ENCODE measurements at places on chromosomes 5 and 9.

DNA sequence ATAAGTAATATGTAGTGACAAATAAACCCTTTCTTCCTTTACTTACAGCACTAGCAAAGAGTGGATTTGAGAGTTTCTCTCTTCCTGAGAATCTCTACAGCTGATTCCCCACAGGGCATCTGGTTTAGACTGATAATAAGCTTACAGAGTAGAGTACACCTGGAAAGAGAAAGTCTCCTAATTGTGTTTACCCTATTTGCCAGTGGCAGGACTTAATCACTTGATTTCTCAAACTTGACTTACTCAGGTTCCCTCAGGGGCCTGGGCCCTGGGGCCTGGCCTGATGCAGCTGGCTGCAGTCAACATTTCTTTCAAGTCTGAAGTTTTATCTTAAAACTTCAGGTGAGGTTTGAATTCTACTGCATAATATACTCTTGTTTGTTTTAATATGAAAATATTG, 38.0 kb upstream of the UBTD2 start:
- no peak for DNase-seq

DNA sequence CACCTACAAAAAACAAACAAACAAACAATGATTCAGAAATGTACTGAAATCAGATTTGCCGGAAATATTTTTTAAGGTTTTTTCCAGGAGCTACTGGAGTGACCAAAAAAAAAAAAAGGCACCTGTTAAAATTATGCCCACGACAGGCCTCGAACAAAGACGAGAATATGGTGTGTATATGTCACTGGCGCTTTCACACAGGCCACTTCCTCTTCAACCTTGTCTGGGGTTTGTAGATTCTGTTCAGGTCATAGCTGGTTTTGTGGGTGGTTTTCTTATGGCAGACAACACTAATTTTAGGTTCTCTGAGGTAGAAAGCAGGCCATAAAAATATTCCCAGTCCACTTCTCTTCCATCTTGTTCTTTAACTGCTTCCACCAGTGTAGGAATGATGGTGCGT, 7.0 kb downstream of the NDUFB6 start:
- no peak for DNase-seq

DNA sequence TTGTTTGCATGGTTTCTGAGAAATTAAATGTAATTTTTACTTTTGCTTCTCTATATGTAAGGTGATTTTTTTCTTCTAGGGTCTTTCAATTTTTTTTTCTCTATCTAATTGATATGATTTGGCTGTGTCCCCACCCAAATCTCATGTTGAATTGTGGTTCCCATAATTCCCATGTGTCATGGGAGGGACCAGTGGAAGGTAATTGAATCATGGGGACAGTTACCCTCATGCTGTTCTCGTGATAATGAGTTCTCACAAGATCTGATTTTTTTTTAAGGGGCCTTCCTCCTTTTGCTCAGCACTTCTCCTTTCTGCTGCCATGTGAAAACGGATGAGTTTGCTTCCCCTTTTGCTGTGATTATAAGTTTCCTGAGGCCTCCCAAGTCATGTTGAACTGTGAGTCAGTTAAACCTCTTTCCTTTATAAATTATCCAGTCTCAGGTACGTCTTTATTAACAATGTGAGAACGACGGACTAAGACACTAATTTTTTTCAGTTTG, 150.8 kb downstream of the MTRR start:
- no peak for DNase-seq

DNA sequence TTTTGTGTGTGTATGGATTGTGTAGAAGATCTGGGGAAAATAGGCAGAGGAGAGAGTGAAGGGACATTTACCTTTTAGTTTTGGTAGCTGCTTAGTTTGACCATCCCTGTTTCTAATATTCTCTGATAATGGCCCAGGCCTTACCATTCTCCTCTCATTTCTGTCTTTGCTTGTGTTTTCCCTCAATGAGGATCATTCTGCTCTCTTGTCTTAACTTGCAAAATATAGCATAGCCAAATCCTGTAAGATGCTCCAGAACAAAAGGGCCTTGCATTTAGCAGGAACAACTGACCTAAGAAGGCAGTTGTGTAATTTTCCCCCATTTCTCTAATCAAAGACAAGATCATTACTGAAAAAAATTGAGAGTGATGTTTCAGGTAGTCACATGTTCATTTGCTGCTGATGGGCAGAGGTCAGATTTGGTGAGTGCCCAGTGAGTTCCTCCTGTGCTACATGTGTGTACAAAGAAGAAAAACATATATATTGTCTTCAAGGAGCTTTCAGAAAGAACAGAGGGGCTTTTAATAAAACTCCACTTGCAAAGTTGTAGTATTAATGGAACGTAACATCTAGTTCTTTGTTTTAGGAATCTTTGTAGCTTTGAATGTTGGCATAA, 139.5 kb downstream of the KDM4C start:
- DNase-seq = no peak

GRCh38 chr5:109374625-109375024, 35.1 kb downstream of the PJA2 start:
- no peak for DNase-seq

GRCh38 chr5:6370580-6370979, 7.8 kb downstream of the MED10 start:
- DNase-seq = no peak

DNA sequence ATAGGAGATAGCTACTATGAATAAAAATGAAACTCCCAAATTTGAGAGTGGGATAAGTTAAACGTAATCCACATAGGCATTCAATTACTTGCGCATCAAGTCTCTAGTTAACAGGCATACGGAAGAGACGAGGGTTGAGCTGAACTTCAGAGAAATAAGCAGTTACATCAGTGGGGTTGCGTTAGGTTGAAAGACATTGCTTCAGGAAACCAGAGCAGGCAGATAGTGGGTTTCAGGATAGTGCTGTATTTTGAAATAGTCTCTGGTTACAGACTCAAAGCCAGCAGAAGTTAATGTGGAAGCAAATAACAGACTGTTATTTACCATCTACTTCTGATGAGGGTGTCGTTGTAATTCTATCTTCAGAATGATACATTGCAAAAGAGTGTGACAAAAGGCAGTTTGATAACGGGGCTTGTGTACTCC, 533.4 kb downstream of the PDE4D start:
- no peak for DNase-seq

- no peak for DNase-seq
Measured at GRCh38 chr9:28779243-28779642, 1206.0 kb upstream of the C9orf72 start.

DNA sequence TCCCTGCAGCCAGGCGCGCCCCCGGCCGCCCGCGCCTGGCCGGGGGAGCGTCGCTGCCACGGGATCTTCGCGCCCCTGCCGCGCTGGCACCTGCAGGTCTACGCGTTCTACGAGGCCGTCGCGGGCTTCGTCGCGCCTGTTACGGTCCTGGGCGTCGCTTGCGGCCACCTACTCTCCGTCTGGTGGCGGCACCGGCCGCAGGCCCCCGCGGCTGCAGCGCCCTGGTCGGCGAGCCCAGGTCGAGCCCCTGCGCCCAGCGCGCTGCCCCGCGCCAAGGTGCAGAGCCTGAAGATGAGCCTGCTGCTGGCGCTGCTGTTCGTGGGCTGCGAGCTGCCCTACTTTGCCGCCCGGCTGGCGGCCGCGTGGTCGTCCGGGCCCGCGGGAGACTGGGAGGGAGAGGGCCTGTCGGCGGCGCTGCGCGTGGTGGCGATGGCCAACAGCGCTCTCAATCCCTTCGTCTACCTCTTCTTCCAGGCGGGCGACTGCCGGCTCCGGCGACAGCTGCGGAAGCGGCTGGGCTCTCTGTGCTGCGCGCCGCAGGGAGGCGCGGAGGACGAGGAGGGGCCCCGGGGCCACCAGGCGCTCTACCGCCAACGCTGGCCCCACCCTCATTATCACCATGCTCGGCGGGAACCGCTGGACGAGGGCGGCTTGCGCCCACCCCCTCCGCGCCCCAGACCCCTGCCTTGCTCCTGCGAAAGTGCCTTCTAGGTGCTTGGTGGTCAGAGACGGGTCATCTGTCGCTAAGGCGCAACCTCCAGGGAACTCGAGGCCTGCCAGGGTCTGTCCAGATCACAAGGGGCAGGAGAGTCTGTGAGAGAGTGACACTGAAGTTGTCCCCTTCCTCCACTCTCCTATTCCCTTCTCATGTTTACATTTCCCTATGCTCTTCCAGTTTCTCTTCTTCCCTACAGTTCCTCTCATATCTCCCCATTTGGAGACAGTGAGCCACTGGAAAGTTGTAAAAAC, 1.3 kb downstream of the GPR150 start:
- peak; percentile 17 for DNase-seq

- no peak for DNase-seq
Measured at GRCh38 chr9:89825669-89826068, 220.9 kb downstream of the GADD45G start.

- no peak for DNase-seq
Measured at GRCh38 chr5:107604146-107604910, 66.4 kb downstream of the EFNA5 start.

DNA sequence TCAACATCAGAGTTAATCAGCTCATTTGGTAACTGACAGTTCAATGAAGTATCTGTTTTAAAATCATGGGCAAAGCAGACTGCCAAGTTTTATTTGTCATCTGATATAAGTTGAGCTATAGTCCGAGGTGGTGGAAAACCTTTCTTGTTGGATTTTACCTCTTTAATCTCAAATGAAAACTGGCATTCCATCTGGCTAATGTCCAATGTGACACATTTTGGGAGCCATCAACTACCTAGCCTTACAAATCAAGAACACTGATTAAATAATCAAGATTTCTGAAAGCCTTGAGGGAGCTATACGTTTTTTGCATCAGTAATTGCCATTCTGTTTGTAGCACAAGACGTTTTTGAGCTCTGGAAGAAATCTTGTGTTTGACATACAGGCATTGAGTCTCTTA, 1380.5 kb upstream of the WWC1 start:
- DNase-seq = no peak

- no peak for DNase-seq
Measured at GRCh38 chr9:77589046-77589795, 58.9 kb downstream of the GNA14 start.

- DNase-seq = no peak
Measured at GRCh38 chr5:67774267-67774552, 441.3 kb upstream of the PIK3R1 start.

DNA sequence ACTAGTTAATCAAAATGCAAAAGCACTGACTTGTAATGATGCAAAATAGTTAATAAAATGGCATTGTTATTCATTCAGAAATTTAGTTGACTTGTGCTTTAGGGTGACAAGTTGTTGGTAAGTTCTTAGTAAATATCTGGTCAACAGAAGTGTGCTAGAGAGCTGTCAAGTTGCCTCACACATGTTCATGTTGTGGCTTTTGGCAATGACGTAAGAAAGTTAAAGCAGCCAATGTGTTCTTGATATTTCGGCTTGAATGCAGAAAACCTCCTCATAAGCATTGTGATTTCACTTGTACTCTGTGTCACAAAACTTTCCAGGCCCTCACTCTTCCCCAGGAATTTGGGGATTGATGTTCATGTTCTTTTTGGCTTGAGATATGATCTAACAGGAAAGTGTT, 626.7 kb downstream of the PRR16 start:
- no peak for DNase-seq

DNA sequence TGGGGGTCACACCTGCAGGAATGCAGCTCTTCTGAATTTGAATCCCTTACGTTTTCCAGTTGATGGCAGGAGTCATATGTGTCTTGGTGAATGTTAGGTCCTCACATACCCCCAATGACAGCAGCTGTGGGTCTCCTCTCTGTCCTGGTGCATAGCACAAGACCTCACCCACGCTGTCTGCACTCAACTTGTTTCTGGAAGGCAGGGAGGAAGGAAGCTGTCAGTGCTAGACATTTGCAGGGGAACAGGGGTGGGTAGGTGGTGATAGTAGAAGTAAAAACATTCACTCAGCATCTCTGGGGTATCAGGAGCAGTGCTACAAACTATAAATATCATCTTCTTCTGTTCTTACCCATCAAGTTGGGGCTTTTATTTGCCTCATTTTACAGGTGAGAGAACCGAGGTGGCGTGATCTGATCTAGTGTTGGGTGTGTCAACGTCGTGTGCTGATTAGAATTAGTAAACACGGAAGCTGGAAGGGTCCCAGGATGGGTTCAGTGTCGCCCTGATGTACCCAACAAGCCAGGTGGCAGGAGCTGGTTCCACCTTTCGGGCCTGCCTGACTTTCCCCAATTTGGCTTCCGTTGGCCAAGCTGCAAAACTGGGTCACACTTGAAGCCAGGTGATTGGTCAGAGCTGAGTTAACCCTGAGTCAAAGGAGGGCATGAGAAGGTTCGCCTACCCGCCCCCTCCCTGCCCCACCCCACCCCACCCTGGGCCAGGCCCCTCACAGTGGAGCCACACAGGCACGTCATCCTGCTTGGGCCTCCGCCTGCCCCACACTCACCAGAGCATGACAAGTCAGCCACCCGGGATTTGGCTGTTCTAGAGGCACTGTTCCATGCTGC, 15.8 kb downstream of the ERGIC1 start:
- DNase-seq = peak; percentile 83

- no peak for DNase-seq
Measured at GRCh38 chr5:147375151-147375550, 134.7 kb downstream of the DPYSL3 start.

DNA sequence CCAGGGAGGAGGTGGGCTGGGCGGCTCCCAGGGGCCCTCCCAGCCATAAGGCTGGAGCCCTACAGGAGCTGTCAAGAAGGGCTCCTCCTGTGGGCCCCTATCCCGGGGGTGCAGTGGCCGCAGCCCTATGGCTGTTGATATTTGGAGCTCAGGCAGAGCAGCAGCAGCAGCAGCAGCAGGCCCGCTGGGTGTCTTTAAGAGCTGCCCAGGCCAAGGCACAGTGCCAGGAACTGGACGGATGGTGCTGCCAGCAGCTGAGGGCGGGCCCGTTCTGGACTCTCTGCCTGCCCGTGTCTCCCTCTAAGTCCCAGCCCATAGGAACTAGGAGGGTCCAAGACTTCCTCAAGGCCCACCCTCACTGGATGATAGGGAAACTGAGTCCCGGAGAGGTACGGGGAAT, 3.6 kb downstream of the AK1 start:
- DNase-seq = no peak

GRCh38 chr9:26677965-26678706, 214.5 kb downstream of the CAAP1 start:
- DNase-seq = no peak

DNA sequence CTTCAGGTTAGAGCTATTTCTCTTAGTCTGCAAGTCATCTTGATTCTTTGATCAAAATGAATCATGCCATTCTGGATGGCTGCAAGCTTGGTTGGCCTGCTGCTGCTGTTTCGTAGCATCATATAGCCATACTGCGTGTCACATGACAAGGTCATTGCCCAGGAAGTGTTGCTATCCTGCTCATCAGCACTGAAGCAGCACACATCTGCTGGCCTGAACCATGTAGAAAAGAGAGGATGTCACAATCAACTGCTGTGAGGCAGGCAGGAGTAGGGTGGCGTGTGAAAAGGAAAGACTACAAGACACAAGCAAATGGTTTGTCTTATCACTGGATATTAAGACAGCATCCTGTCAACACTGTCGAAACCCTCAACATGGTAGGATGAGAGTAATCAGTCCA, 376.7 kb upstream of the RORB start:
- DNase-seq = no peak

DNA sequence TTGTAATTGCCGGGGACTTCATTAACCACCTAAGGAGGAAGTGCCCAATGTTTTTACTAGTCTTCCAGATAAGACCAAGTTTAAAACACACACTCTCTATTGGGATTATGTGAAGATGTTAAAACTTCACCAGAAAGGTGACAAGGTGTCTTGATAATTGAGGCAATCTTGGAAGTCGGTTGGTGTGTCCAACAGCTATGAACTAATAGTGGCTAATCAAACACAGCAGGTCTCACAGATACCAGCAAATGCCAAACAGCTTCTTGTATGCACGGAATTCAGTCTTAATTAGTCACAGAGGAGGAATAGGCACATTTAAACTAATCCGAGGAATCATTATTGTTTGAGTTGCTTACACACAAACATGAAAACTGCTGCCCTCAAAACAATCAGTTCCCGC, 214.5 kb downstream of the SEC61B start:
- no peak for DNase-seq

- DNase-seq = no peak
Measured at GRCh38 chr5:140372971-140373487, 13.0 kb downstream of the SLC4A9 start.

Data from CD4-positive, alpha-beta T cell treated with Interleukin-15 for 1 hour (primary cell).